Suppressor macrophage treated with lipopolysaccharide for 1 hour (primary cell): ENCODE measurements at places on chromosomes 2 and 18.
A peak's percentile ranks its signal among the peaks of the same experiment; 100 is the strongest.

DNA sequence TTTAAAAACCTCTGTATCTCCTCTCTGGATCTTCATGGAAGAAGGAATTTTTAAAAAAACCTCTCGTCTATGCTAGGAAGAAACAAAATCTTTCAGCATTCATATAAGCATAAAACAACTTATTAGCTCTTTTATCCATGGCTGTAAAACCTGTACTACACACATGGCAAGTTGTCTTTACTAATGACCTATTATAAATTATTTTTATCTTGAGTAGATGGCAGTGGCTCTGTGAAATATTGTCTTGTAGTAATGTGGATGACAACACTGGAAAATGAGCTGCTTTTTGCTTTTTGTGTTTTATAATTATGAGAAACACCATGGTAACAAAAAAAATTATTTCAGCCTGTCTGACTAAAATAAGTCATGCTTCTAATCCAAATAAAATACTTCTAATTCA lies 18.9 kb downstream of the PHLPP1 start:
- no peak for DNase-seq

GRCh38 chr2:215835657-215836056 lies 177.7 kb downstream of the MREG start:
- DNase-seq = no peak

DNA sequence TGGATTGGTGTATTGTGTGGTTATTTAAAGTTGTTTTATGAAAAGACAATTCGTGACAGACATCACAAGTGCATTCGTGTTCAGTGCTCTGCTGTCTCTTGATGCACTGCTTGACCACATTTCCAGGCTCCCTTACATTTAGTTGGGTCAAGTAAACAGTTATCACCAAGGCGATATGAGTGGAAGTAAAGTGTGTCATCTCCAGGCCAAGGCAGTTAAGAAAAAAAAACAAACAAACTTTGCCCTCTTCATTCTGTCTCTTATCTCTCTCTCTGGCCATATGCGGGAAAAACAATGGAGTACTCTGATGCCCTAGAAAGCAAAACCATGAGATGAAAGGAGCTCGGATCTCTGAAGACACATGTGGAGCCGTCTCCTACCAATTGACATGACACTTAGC lies 131.1 kb downstream of the DSEL start:
- no peak for DNase-seq

DNA sequence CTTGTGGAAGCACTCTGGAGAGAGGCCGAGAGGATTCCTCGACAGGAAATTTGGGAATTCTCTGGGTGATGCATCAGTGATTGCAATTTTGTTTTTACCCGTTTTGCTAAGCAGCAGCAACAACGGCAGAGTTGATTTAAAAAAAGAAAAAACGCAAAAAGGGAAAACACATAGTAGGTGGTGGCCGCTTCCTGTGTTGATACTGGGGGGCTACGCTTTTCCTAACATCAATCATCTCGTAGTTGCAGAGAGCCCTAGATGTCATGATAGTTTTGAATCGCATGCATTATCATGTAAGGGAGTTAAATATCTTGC lies 271 bp upstream of the RBM43 start:
- no peak for DNase-seq

GRCh38 chr2:37809525-37809924 lies 115.6 kb upstream of the RMDN2 start:
- DNase-seq = peak; percentile 72

DNA sequence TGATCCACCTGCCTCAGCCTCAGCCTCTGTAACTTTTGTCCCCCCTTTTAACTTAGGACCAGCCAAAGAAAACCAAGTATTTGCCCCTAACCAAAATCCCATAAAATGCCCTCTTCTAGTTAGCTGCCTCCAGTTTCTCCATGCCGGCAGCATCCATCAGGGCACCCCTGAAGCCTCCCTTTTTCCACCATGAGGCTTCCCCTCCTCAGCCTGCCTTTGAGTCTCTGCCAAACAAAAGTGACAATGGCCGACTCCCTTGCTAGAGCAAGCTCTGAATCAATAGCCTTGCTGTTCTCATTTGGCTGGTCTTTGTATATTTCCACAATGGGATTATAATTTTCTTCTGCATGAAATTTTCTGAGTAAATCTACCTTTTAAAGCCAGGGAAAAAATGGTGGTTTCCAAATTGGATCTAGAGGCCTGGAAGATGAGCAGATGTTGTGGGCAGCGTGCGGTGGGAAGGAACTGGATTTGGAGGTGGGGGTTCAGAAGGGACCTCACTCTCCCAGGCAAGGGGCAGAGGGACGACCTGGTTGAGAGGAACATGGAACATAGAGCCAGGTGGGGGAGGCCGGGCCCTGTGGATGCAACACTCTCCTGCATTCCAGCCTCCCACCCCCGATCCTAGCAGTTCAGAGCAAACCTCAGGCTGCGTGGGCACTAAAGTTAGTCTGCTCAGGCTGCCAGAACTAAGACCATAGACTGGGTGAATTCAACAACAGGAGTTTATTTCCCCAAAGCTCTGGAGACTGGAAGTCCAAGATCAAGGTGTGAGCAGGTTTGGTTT lies 80.6 kb downstream of the HS6ST1 start:
- no peak for DNase-seq

DNA sequence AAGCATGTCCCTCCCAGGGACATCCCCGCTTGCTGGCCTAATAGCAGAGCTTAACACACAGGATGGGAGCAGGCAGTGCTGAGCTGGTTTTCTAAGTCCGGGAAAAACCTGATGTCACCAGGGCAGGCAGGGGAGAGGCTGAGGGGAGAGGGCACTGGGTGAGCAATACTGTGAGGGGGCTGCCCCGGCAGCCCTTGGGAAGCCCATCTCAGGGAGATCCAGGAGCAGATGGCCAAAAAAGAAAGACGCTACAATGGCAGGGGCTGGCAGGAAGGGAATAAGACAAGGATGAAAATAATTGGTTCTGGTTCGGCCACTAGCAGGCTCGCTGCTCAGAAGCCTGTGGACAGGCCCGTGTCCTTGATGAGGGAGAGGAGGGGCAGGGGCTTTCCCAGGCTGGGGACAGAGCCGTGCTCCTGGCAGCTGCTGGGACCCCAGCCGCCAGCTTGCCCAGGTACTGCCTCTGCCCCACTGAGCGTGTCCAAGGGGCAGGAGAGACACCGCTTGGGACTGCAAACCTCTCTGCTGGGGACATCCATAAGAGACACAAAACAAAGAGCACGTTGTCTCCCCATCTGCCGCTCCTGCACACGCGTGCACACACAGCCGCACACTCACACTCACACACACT lies 30.2 kb downstream of the SMAD7 start:
- no peak for DNase-seq

GRCh38 chr2:95138702-95139101 lies 17.1 kb upstream of the MRPS5 start:
- DNase-seq = no peak
